Cerebellar nuclear complex (tissue), 1 donor: ENCODE measurements at places on chromosomes 16 and 17.
A peak's percentile ranks its signal among the peaks of the same experiment; 100 is the strongest.

- no peak for DNase-seq
These were observed 83.7 kb downstream of the N4BP1 start for GRCh38 chr16:48526058-48526957.

GRCh38 chr16:49021136-49021535, 260.5 kb downstream of the CBLN1 start:
- peak; percentile 34 for DNase-seq

DNA sequence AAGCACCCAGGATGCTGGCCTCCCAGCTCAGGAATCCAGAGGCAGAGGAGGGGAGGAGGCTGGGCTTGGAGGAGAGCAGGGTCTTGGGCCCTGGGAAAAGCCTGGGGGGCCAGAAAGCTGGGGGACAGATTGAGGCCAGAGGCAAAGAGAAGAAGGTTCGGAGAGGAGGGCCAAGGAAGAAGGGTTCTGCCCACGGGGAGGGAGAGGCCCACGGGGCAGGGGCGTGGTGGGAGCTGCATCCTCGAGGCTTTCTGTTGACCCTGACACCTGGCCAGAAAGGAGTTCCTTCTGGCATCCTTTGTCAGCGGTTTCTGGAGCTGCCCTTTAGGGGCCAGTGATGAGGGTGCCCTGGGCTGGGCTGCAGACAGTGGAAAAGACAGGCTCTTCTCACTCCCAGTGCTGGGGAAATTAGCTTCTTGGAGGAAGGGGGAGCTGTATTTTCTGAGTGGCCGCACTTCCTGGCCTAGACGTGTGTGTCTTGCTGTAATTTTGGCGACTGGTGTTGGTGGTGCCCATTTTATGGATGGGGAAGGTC, 308.7 kb downstream of the SEC14L1 start:
- DNase-seq = no peak

- no peak for DNase-seq
These were observed 5.7 kb upstream of the ACTG1 start for GRCh38 chr17:81518113-81518784.

DNA sequence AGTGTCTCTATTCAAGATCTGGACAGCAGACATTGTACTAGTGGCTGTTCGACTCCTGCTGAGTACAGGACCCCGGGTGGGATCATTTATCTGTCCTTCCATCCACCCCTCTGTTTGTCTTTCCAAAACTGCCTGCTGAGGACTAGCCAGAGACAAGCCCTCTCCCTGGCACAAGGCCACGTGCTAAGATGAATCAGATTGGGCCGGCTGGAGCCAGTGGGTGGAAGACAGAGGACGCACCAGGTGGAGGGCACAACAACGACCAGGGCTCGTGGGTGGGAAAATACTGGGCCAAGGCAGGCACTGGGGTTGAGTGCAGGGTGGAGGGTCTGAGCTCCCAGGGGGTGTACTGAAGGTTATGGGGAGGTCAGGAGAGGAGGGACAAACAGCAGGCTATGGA, 1.4 kb upstream of the CA7 start:
- DNase-seq = no peak

DNA sequence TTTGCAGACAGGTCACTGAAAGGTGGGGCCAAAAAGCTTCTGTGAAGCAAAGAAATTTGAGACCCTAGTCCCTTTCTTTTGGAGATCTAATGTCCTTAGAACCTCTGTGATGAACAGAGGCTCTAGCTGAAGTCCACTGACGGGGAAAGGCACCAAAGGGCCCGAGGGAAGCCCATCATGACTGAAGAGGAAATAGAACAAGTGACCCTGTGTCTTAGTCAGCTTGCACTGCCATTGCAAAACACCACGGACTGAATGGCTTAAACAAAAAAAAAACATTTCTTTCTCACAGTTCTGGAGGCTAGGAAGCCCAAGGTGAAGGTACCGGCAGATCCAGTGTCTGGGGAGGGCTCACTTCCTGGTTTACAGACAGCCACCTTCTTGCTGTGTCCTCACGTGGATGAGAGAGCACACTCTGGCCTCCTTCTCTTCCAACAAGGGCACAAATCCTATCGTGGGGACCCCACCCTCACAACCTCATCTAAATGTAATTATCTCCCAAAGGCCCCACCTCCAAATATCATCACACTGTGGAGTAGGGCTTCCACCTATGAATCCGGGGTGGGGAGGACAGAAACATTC, 24.3 kb upstream of the ASGR2 start:
- DNase-seq = no peak

DNA sequence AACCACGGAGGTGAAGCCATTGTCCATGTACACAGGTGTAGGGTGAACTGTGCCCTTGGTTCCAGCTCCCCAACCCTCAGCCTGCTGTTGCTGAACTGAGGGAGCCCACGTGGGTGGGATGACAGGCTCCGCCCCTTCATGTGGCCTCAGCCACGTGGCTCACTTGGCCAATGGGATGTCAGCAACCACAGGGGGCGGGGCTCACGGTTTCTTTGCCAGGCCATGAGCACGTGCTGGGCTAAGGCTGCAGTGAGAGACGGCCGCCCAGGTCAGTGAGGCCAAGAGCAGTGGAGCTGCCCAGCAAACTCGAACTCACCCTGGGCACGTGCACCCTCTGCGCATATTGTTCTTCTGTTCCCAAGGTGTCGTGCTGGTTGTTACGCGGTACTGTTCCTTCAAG, 282.6 kb downstream of the IRF8 start:
- no peak for DNase-seq

DNA sequence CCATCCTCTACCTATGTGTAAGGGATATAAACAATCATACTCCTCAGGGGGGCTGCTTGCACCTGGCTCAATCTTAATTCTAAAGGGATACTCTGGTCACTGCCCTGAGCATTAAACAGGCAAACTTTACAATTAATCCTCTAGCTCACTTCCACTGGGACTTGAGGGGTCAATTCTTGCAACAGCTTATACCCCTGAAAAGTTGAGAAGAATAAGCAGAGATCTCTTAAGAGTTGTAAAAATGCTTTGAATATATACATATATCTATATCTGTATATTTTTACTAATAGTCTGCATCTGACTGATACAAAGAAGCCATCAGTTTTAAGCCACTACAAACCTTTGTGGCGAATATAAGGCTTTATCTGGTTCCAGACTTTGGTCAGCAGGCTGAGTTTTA, 19.6 kb downstream of the HEATR6 start:
- no peak for DNase-seq

DNA sequence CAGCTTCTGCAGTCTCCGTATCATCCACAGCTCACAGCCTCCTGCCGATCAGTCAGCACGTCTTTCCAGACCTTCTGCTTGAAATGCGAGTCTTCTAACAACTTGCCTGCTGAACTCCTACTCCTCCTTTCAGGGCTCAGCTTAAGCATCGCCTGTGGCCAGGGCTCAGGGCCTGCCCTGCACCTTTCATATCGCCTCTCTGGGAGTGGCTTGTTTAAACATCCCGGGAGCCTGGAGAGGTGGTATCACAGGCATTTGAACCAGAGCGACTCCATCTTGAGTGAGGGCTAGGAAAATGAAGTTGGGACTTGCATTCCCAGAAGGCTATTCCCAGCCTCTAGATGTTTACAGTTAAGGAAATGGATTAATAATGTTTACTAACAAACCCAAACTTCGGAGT, 13.9 kb upstream of the CYB561 start:
- DNase-seq = no peak

- no peak for DNase-seq
These were observed 3.3 kb downstream of the ORMDL3 start for GRCh38 chr17:39923836-39924690.

DNA sequence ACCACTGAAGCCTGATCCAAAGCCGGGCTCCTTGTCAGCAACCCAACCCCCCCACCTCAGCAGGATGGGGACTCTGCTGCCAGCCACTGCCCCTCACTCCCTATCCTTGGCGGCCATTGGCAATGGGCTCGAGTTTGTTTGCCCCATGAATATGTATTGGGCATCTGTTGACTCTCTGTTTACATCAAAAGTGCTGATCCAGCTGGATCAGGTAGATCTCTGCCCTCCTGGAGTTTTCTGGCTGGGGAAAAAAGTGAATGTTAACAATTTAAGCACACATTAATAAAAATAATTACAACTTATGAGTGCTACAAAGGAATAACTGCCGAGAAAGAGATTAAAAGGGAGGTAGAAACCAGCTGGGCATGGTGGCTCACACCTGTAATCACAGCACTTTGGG, 62.5 kb downstream of the ATP2C2 start:
- no peak for DNase-seq

GRCh38 chr17:73492125-73492820, 152.0 kb downstream of the SDK2 start:
- no peak for DNase-seq

GRCh38 chr16:16021988-16022682, 72.7 kb downstream of the ABCC1 start:
- DNase-seq = peak; percentile 79
